Glutamatergic neuron (in vitro differentiated cells): ENCODE measurements at places on chromosomes 7 and 10.

DNA sequence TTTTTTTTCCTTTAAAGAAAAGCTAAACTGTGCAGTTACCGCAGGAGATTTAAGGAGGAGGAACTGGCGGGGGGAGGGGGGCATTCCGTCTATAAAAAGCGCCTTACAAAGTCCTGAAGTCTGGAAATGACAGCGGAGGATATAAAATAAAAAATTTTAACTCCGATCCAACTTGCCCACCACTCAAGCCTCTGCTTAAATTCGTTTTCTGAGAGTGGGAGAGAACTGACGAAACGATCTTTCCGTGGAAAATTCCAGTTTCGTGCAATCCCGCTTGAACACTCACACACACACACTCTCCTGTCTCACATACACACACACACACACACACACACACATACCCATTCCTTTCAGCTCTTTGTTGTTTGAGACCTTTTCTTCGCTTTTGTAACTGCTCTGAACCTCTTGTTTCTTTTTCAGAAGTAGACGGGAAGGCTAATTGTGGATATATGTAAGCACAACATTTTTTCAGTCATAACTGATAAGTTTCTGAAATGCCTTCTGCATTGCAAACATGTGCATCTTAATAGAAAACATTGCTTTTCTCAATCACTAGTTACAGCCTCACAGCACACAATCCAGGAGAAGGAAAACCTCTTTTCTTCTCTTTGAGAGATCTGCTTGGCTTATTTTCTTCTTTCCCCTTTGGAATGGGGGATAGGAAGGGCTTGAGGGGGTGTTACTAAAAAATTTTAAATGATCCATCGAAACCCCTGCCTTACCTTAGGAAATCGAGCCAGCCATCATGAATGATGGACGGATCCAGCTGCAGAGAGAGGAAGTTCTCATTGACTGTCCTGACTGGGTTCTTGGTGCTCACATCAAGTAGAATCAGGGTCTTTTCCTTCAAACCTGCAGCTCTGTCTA is 628 bp downstream of the HPSE2 start:
- no peak for DNase-seq

GRCh38 chr7:29345590-29345989 is 151.0 kb downstream of the CHN2 start:
- no peak for DNase-seq

GRCh38 chr7:51732116-51732515 is 415.5 kb upstream of the COBL start:
- DNase-seq: no peak

- DNase-seq: no peak
Observed at GRCh38 chr7:3956949-3957348, 655.9 kb downstream of the SDK1 start.

- DNase-seq: no peak
Observed at GRCh38 chr7:28395831-28396230, 16.5 kb upstream of the CREB5 start.

GRCh38 chr10:57706016-57706415 is 561.7 kb downstream of the IPMK start:
- no peak for DNase-seq

GRCh38 chr7:36038063-36038721 is 114.9 kb upstream of the EEPD1 start:
- no peak for DNase-seq
